ENCODE measurements at places on chromosomes 2 and 18. TPM values are rescaled to one million over a fixed set of nuclear protein-coding genes. Genes with fewer than 3 reads are reported as not detected.

- DNase-seq: no peak
- H3K36me3 ChIP-seq: no peaks in the 10 kb centered on the region
- H3K27ac ChIP-seq: no peak overlapping the region
- no peak overlapping the region for H3K4me3 ChIP-seq
Measured at GRCh38 chr18:58449464-58449863, 179.4 kb downstream of the ALPK2 start.

- H3K36me3 ChIP-seq: no peaks in the 10 kb centered on the region
- H3K27me3 ChIP-seq: peaks cover 3% of the 10 kb centered on the region
- no peak overlapping the region for H3K27ac ChIP-seq
- H3K4me3 ChIP-seq: no peak overlapping the region
- H3K4me1 ChIP-seq: no peaks in the 10 kb centered on the region
Measured at GRCh38 chr2:133976659-133977058, 277.2 kb upstream of the MGAT5 start.

GRCh38 chr2:172496160-172496608 is 59.7 kb upstream of the PDK1 start:
- H3K36me3 ChIP-seq: peaks cover 37% of the 10 kb centered on the region
- DNase-seq: no peak
- no peaks in the 10 kb centered on the region for H3K27me3 ChIP-seq
- peaks cover 12% of the 10 kb centered on the region for H3K4me1 ChIP-seq
- no peak overlapping the region for H3K4me3 ChIP-seq

DNA sequence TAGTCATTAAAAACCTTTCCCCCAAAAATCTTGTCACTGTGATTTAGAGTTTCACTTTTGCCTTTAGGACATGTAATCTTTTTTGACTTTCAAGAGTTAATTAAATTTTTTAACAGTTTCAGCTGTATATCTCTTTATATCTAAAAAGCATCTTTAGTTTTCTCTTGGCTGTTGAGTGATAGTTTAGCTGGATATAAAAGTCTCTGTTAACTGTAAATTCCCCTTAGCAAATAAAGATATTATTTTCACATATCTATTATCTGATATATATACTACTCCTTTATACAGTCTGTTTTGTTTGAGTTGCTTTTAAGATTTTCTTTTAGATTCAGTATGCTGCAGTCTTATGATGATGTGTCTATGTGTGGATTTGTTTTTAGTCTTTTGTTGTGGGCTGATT is 98.9 kb upstream of the CNGA3 start:
- DNase-seq: no peak
- H3K27ac ChIP-seq: no peak overlapping the region
- H3K4me1 ChIP-seq: no peaks in the 10 kb centered on the region
- H3K4me3 ChIP-seq: no peak overlapping the region
- H3K36me3 ChIP-seq: no peaks in the 10 kb centered on the region

DNA sequence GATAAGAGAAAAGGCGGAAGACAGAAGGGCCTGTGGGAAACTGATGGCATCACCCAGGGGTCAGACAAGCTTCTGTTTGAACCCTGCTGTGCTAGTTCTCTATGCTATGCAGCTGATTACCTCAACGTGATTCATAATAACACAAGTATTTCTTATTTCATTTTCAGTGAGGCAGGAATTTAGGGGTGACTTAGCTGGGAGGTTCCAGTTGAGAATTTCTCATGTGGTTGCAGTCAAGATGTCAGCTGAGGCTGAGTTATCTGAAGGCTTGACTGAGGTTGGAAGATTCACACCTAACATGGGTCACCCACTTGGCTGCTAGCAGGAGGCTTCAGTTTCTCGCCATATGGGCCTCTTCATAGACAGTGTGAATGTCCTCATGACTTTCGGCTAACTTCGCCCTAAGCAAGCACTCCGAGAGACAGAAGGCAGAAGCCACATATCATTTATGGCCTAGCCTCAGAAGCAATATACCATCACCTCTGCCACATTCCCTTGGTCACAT is 34.0 kb upstream of the TMEM131 start:
- H3K27ac ChIP-seq: peak overlapping the region; percentile 73
- H3K4me3 ChIP-seq: peak overlapping the region; percentile 65
- DNase-seq: no peak
- peaks cover 1% of the 10 kb centered on the region for H3K27me3 ChIP-seq

DNA sequence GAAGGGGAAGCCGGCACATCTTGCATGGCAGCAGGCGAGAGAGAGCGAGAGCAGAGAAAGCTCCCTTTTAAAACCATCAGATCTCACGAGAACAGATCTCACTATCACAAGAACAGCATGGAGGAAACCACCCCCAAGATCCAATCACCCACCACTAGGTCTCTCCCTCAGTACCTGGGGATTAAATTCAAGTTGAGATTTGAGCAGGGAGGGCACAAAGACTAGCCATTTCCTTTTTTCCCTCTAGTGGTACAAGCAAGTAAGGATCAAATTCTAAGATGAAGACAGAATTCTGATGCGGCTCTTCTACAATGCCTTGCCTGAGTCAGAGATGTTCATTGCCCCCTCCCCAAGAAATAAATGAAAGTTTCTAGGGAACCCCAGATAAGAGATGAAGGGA is 45.6 kb upstream of the ANKRD44 start:
- no peak for DNase-seq
- no peak overlapping the region for H3K4me3 ChIP-seq
- no peaks in the 10 kb centered on the region for H3K36me3 ChIP-seq
- H3K27me3 ChIP-seq: peaks cover 2% of the 10 kb centered on the region

DNA sequence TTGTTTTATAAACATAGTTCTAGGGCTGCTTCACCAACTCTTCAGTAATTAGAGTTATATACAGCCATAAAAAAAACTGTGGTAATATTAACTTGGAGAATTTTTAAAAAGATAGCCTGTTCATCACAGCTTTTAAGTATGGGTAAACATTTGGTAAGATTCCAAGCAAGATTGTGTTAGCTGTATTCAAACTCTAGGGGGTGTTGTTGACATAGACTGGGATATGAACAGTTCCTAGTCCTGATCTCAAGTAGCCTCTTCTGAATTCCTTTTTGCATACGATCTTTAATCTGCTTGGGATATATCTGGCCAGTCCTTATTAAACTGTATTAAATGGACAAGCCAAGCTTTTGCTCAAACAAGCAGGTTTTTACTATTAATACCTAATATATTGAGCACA is 13.4 kb downstream of the NOP58 start:
- no peak for DNase-seq
- H3K27me3 ChIP-seq: no peaks in the 10 kb centered on the region
- peaks cover 17% of the 10 kb centered on the region for H3K4me1 ChIP-seq
- peaks cover 15% of the 10 kb centered on the region for H3K36me3 ChIP-seq
- peak overlapping the region; percentile 49 for H3K27ac ChIP-seq
- H3K4me3 ChIP-seq: no peak overlapping the region

DNA sequence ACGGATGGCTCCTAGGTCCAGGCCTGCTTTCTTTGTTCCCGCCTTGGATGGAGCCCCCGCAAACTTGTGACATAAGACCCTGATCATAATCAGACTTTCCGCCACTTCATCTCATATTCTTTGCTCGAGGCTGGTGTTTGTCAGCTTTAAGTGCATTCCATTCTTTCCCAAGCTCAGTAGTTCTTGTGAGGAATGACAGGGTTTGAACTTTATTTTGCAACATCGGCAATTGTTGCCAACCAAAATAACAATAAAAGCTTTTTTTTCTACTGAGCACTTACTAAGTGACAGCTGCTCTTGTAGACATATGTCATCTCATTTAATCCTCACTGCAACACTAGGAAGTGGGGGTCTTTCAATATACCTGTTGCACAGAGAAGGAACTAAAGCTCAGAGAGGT is 178.8 kb upstream of the ST6GAL2 start:
- H3K4me3 ChIP-seq: no peak overlapping the region
- no peaks in the 10 kb centered on the region for H3K36me3 ChIP-seq
- no peak overlapping the region for H3K27ac ChIP-seq
- DNase-seq: no peak
- H3K4me1 ChIP-seq: no peaks in the 10 kb centered on the region
- H3K27me3 ChIP-seq: peaks cover 2% of the 10 kb centered on the region

DNA sequence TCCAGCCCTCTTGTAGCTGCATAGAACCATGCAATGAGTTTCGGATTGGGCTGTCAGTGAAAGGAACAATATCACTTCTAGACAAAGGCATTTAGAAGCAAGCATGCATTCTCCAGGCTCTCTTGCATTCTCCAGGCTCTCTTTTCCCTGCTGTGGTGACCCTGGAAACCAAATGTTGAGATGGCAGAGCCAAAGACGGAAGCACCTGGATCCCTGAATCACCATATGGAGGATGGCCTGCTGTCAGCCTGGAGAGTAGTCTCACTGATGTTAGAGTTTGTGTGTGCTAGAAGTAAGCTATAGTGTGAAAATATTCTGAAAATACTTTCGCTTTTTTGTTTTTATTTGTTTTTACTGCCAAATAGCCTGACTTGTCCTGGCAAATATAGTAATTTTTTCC is 203.9 kb downstream of the C1D start:
- no peak for DNase-seq
- no peak overlapping the region for H3K4me3 ChIP-seq
- no peaks in the 10 kb centered on the region for H3K4me1 ChIP-seq
- H3K27ac ChIP-seq: no peak overlapping the region

DNA sequence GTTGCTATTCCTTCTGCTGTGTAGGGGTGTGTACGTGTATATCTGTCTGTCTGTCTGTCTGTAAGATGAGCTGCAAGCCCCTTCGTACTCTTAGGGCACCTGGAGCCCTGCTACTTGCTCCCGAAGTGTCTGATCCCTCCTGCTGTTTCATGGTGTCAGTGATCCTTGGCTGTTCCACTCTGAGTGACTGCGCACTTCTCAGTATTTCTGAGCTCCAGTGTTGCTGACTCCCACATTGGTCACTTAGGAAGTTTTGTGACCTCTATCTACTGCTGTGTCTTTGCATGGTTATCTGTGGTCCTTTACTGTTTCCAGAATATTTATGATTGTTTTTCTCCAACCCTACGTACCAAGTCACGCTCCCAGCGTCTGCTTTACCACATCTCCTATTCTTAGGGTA is 16.2 kb downstream of the SEMA4F start:
- no peak overlapping the region for H3K27ac ChIP-seq
- H3K4me3 ChIP-seq: no peak overlapping the region
- peaks cover 19% of the 10 kb centered on the region for H3K36me3 ChIP-seq
- H3K4me1 ChIP-seq: no peaks in the 10 kb centered on the region

GRCh38 chr2:167215595-167215994 is 327.3 kb downstream of the XIRP2 start:
- DNase-seq: no peak
- H3K27ac ChIP-seq: no peak overlapping the region
- no peaks in the 10 kb centered on the region for H3K27me3 ChIP-seq

- H3K36me3 ChIP-seq: peaks cover 20% of the 10 kb centered on the region
- peak; percentile 41 for DNase-seq
- H3K27ac ChIP-seq: peak overlapping the region; percentile 92
- H3K27me3 ChIP-seq: peaks cover 6% of the 10 kb centered on the region
- H3K4me3 ChIP-seq: peak overlapping the region; percentile 89
Measured at GRCh38 chr2:105746177-105747080, 1.7 kb downstream of the NCK2 start.

- H3K4me1 ChIP-seq: peaks cover 1% of the 10 kb centered on the region
- no peak for DNase-seq
- H3K36me3 ChIP-seq: peaks cover 7% of the 10 kb centered on the region
- H3K27ac ChIP-seq: no peak overlapping the region
- H3K4me3 ChIP-seq: no peak overlapping the region
- H3K27me3 ChIP-seq: no peaks in the 10 kb centered on the region
Measured at GRCh38 chr2:30464544-30465170, 17.6 kb downstream of the LCLAT1 start.

The DCDC2C gene
- not detected for polyA plus RNA-seq

The DTNA gene
- 0.49 TPM for polyA plus RNA-seq

The DTNB gene
- polyA plus RNA-seq: 9.1 TPM

The KIAA2012 gene
- not detected for polyA plus RNA-seq
